ENCODE measurements at places on chromosomes 6 and 20.

- no peak for DNase-seq
Observed at GRCh38 chr6:118894425-118895260, 691 bp downstream of the ASF1A start.

GRCh38 chr20:53220482-53221307 lies 248.5 kb downstream of the TSHZ2 start:
- DNase-seq: no peak

- peak; percentile 25 for DNase-seq
Observed at GRCh38 chr6:56843476-56844349, 111.2 kb upstream of the BEND6 start.

DNA sequence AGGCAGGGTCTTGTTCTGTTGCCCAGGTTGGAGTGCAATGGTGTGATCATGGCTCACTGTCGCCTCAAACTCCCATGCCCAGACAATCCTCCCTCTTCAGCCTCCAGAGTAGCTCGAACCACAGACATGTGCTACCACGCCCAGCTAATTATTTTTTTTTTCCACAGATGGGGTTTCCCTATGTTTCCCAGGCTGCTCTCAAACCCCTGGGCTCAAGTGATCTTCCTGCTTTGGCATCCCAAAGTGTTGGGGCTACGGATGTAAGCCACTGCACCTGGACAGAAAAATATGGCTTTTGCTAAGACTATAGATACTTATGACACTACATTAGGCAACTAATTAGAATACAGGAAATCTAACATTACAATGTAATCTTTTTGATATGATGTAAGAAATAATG lies 17.9 kb downstream of the RNF24 start:
- DNase-seq: no peak

DNA sequence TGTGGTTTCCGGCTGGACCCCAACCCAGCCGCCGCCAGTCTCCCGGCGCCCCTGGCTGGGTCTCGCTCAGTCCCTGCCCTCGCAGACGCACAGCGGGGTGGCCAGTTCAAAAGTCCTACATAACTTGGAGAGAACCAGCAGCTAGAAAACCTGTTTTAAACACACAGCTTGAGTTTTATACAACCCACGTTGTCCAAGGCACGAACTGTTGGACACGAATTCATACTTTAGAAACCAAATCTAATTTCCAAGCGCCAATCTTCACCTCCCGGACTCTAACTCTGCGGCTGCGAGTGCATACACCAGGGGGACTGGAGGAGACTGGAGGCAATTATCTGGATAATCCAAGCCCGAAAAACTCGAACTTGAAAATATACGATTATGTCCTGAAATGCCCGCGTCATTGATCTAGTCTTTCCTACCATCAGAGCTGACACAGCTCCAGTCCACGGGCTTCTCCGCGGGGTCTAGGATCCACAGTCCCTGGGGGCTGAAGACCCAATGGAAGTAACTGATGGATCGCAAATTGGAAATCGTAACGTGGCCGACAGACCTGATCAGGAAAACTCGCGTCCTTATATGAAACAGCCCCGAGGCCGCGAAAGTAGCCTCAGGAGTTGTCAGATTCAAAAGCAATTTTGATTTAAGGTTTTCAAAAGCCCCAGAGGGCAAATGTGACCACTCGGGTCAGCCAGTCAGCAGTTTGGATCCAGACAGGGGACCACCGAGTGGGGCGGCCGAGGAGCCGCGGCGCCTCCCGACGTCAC lies 843 bp upstream of the HEY2 start:
- DNase-seq: no peak

- DNase-seq: no peak
Observed at GRCh38 chr6:130105996-130106704, 87.8 kb downstream of the L3MBTL3 start.

- DNase-seq: no peak
Observed at GRCh38 chr20:53678315-53678989, 84.8 kb upstream of the ZNF217 start.

DNA sequence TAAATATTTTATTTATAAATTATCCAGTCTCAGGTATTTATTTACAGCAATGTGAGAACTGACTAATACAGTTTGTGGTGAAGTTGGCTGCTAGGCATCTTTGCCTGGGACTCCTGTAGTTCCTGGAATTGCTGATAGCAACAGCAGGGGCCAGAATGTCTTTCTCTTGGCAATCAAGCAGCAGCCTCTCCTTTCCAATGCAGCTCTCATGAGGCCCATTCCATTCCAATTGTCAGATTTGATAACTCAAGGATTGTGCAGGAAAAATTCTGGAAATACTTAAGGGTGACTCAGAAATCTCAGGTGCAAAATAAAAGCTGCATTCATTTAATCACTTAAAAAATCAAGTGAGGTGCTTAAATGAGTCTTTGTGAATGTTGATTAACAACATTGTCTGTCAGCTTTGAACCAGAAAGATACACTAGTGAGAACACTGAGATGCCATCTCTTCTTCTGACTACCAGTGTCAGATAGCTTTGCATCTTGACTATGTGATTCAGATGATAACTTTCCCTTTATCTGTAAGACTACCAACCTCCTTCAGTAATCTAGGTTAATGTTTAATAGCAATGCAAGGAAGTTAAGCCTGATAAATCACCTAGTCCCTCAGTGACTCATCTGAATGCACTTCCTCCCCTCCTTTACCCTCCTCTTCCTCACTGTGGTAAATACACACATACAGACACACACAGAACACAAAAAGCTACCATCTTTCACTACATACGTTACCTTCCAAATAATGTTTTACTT lies 32.1 kb upstream of the COL21A1 start:
- no peak for DNase-seq

GRCh38 chr20:63116412-63117106 lies 99.4 kb downstream of the YTHDF1 start:
- DNase-seq: no peak

- DNase-seq: no peak
Observed at GRCh38 chr6:115838763-115839401, 221.8 kb downstream of the FRK start.

DNA sequence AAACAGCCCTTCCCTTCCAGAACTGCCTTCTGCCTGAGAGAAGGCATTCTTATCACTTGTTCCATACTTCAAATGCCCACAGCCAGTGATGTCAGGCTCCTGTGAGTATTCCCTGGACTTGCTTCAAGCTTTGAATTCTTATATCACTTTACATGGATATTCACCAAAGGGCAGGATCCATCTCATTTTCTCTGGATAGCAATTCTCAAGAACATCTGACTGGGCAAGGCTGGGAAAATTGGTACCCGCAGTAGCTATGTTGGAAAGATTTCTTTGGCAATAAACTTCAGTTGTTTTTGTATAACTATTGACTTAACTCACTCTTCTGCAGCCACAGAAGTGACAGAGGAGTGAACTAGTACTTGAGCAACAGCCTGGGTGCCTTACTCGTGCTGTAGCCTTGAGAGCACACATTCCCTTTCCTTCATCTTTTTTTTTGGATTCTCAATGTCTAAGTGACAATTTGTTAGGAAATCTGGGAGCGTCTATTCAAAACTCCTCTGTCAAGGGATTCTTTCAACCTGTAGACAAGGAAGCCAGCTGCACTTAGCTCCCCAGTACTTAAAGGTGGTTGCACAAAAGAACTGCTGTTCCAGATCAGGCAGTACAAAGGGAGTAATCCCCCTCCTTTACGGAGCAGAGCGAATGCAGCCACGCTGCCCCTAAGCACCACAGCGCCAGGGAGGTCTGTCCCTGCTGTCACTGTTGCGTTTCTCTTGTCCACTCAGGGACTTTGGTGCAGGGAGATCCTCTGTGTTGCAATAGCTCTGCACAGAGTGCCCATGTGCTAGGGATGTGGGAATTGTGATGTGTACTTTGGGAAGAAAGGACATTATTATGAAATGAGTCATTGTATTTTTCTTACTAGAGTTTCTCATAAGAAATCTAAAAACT lies 69.6 kb downstream of the JAG1 start:
- DNase-seq: peak; percentile 63

DNA sequence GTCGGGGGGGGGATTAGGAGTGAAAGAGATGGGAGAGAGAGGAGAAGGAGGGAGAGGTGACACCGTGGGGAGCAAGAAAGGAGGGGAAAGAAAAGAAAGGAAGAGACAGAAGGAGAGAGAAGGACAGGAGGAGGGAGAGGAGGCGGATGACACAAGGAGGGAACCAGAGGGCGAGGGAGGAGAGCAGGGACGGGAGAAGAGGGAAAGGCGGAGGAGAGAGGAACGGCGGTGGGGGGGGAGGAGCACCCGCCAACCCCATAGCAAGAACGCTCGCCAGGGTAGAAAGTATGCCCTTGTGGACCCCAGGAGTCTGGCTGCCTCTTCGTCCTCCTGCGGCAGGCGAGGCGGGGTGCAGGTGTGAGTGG lies 4.5 kb upstream of the INSM1 start:
- no peak for DNase-seq

DNA sequence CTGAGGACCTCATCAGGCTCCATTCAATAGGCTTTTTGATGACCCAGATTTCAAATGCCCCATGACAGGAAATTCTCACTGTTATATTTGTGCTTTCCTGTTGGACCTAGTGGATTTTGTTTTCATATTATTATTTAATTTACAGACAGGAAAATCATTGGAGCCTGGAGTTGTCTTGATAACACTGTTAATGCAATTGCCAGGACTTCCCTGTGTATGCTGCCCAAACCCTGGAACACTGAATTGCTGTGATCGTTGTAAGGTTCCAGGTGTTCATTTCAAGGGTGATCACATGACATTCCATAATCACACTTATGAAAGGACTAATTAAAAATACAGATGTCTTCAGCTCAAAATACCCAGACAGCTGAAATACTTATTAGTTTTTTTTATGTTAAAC lies 783.2 kb downstream of the DHX35 start:
- DNase-seq: no peak

GRCh38 chr6:139247618-139248017 lies 44.2 kb downstream of the TXLNB start:
- DNase-seq: no peak

GRCh38 chr6:92150553-92150952 lies 1268.8 kb downstream of the EPHA7 start:
- no peak for DNase-seq

DNA sequence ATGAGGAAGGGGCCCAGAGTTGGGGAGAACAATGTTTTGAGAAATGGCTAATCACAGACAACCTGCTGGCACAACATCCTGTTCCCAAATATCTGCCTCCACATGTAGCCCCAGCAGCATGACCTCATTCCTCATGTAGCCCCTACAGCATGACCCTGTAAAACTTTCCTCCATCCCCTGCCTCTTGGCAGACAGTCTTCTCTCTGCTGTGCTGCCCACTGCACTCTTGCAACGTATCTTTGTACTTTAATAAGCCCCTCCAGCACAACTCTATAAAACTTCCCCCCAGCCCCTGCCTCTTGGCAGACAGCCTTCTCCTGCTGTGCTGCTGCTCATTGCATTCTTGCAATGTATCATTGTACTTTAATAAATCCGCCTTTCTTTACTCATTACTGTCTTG lies 278.8 kb downstream of the HDGFL1 start:
- no peak for DNase-seq

DNA sequence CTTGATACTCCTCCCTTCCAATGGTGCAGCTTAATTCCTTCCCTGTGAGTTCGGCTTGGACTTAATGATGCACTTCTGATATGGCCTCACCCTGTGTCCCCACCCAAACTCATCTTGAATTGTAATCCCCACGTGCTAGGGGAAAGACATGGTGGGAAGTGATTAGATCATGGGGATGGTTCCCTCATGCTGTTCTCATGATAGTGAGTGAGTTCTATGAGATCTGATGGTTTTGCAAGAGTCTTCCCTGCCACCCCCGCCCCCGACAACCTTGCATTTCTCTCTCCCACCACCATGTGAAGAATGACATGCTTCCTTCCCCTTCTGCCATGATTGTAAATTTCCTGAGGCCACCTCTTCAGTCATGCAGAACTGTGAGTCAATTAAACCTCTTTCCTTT lies 50.3 kb upstream of the HLA-G start:
- no peak for DNase-seq

GRCh38 chr6:91718198-91718597 lies 1131.3 kb upstream of the MAP3K7 start:
- DNase-seq: no peak

- DNase-seq: no peak
Observed at GRCh38 chr6:8069631-8070284, 5.6 kb upstream of the BLOC1S5 start.

DNA sequence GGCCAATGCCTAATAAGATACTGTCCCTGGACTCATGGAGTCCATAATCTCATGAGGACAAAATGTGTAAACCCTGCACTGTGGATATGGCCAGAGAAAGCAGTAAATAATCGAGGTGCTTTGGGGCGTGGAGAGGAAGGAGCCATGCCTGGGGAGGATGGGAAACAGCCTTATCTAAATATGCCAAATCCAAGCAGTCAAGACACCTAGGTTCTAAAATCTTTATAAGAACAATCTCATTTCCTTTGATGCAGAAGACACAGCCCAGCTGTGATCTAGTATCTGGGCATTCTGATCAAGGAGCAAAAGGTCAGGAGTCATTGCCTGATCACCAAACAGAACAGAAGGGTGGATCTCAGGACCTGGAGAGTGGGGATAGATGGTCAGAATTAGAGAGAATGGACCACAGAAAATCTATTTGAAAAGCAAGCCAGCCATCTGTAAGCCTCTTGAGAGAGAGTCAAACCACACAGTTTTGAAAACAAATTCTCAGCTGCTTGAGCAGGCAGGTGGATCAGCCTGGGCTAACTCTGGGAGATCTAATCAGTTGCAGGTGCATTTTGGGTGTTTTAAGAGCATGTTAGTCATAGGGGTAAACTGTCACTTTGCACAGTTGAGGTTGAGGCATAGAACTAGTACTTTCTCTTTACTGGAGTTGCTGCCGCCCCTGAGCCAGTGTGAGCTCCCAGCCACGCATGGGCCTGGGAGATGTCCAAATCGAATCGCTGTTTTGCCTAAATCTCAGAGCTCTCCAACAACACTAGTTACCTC lies 130.8 kb upstream of the TNFAIP3 start:
- no peak for DNase-seq

- DNase-seq: peak; percentile 66
Observed at GRCh38 chr6:79868098-79868722, 79.1 kb downstream of the ELOVL4 start.

DNA sequence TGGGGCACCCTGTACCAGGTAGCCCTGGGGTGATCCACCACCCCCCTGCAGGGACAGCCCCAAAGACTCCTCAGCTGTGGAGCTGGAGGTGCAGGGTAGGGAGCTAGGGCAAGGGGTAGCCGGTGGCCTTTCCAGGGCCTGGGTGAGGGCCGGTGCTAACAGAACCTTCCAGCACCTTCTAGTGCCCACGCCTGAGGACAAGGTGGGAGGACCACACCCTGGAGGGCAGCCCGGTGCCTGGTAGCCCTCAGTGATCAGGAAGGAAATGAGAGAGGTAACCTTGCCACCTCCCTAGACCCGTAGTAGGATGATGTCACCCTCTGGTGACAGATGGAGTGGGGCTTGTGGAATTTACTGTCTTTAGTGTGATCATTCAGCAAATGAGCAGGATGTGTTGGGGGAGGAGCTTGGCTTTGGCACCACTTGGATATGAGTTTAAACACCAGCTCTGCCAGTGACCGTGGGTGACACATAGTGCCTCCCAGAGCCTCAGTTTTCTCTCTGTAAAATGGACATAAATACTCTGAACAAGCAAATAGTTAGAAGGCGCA lies 187.7 kb downstream of the NFATC2 start:
- no peak for DNase-seq

DNA sequence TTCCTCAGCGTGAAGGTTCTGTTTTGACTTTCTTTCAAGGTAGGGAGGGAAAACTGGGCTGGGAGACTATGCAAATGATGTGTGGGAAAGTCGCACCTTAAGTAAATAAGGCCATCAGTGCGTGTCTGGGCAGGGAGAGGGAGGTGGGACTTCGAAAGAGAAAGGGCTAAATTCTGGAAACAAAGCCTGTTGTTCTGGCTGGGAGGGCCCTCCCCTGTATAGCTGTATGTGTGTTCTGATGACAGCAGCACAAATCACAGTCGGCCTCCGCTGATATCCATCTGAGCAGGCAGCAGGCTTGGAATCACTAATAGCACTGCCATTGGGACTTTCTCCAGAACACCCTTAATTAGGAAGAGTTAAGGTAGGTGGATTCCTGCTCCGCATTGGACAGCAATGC lies 19.2 kb downstream of the JAG1 start:
- DNase-seq: no peak

Measured in amniotic stem cell (primary cell).